ENCODE measurements at places on chromosomes 12 and 14.

DNA sequence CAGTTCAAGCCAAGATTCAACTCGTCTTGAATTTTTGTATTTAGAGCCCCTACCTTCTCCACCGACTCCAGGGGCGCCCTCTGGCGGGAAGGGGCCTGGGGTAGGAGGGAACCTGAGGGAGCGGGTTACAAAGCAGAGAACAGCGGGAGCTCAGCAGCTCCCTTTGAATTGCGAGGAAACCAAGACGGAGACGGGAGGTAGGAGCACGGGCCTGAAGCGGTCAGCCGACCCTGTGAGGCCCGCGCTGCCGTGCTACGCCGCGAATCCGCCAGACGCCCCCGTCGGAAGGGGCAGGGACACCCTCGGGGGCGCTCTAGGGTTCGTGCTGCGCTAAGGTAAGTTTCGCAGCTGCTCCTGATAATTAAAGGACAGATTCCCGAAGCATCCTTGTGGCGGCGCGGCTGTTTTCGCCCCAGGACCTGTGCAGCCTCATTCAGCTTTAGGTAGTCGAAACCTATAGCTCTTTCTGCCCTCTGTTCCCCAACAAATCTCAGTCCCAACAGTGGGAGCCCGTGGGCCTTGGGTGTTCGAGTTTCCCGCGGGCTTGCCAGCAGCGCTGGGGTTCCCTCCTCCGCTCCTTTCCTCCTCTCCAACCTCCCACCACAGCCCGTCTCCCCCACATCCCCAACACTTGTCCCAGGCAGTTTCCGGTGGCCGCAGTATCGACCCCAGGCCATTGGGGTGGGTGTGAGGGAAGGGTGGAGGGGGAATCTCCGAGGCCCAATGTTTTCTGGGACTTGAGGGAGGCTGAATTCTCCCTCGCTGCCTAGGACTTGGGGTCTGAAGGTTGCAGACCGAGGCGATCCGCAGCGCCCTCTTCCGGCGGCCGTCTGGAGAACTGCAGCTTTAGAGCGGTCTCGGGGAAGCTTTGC is 5.1 kb upstream of the NKX2-1 start:
- DNase-seq, result no peak

DNA sequence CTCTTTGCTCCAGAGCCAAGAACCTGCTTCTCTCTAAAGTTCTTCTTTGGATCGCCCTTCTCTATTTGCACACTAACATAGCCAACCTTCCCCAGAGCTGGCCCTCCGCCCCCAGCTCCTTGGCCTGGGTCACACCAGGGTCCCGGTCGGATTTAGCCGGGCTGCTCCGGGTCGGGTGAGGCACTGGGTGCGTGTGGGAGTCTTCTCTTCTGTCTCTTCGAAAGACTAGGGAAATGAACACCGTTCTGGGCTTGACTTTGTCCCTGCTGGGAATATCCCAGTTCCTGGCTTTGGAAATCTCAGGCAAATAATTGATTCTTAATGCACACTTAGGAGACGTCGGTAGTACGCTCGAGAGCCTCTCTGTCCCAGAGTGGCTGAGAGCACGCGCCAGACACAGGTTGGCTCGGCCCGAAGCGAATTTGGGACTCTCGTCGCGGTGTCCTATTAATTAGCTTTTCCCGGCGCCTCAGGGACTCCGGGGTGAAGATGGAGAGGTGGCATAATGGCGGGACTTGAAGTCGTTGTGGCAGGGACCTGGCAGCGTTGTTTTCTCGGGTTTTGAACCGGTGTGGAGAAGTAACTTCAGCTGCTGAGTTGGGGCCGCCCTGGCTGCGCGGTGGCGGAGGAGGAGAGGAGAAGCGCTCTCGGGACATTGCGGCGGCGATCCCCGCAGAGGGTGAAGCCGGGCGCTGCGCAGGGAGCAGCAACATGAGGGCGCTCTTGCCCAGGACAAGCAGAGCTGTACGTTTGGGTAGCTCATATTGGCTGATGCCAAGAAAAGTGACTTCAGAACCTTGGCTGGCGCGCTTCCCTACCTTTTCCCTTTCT is 7.5 kb downstream of the FOXG1 start:
- DNase-seq, result no peak

- no peak for DNase-seq
Measured at GRCh38 chr14:23122086-23122485, 3.0 kb upstream of the CEBPE start.

DNA sequence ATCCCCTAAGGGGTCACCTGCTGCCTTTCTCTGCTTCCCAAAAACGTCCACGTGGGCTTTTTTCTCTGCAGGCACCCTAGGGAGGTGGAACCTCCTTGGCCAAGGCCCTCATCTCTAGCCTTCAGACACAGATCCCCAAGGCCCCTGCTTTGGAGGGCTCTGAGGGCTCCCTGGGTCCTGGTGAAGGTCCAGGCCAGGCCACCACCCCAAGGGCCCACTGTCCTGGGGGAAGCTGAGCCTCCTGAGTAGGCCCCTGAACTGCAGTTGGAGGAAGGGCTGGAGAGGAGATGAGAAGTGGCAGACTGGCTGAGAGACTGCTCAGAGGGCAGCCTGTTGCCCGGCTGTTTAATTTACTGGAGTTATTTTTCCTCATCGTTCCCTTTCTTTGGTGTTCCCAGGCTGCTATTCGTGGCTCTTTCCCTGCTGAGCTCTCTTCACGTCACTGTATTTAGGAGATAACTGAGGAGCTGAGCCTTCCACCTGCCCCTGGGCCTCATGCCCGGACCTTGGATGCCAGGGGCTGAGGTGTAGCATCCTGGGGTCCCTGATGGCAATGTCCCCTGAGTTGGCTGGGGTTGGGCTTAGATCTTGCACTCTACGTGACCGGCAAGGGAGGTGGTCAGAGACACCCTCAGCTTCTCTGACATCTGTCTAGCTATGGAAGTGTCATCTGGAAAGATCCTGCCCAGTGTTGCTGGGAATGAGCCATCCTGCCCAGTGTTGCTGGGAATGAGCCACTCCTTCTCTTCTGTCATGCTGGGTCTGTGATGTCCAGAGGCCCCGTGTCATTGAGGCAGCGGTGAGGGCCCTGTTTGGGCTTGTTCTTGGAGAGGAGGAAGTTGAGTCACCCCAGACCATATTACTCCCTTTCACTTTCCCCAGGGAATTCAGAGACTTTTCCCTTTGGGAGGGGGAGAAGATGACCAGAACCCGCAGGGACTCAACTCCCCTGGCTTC is 139.8 kb downstream of the TSPAN9 start:
- DNase-seq, result no peak

- DNase-seq, result no peak
Measured at GRCh38 chr12:98126637-98127335, 388.6 kb upstream of the TMPO start.

DNA sequence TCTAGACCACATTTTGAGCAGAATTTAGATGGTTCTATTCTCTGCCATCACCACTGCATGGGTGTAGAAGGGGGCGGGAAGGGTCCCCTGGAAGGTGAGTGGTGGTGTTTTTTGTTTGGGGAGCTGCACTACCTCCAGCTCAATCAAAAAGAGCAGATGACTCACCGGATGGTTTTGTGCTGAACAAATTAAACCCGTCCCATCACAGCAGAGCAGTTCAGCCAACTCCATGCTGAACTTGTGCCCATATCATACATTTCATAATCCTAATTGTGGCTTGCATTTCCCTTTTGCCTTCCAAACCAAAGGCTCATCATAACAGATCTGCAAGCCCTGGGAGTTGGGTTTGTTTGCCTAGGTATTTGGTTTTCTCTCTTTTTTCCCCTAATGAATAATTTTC is 53.0 kb upstream of the RPH3A start:
- no peak for DNase-seq

GRCh38 chr12:123997033-123997822 is 24.2 kb downstream of the ZNF664 start:
- DNase-seq, result no peak
